ENCODE measurements at places on chromosomes 6 and 20.

- no peaks in the 10 kb centered on the region for H3K4me1 ChIP-seq
- H3K27ac ChIP-seq, result no peak overlapping the region
- H3K36me3 ChIP-seq, result no peaks in the 10 kb centered on the region
- DNase-seq, result no peak
- H3K4me3 ChIP-seq, result no peak overlapping the region
These were observed 73.2 kb upstream of the DUSP22 start for GRCh38 chr6:219019-219570.

DNA sequence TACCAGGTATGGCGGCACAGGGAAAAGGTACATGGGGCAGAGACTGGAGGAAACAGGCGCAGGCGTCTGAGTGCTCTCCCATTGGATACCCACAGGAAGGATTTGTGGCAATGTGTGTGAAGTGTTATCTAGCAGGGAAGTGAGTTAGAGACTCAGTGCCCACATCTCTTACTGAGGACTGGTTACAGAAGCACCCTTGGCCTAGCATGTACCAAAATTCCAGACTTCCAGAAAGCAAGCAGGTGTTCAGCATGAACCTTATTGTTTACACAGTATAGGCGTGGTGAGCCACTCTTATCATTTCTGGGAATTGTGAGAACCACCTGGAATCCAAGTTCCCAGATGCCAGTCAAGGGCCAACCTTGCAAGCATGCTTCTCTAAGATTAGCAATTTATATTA, 14.2 kb downstream of the MANBAL start:
- H3K4me3 ChIP-seq, result no peak overlapping the region
- no peak for DNase-seq
- no peaks in the 10 kb centered on the region for H3K27me3 ChIP-seq
- H3K27ac ChIP-seq, result peak overlapping the region; percentile 69
- peaks cover 31% of the 10 kb centered on the region for H3K36me3 ChIP-seq
- peaks cover 49% of the 10 kb centered on the region for H3K4me1 ChIP-seq

DNA sequence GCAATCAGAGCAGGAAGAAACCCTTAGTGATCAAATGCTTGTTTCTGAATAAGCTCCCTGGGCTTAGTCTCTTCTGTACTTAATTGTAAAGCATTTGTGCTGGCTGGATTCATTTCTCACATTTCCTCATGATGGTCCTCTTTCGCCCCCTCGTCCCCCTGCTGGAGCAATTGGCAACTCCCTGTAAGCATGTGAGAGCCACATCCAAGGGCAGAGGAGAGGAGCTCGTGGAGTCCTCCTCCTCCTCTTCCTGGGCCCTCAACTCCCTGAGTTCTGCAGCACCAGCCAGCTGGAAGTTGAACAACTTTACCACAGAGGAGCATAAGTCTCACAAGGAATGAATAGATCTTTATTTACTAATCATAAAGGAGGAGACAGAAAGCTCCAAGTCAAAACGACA, 12.6 kb downstream of the ANKEF1 start:
- H3K4me3 ChIP-seq, result no peak overlapping the region
- H3K27ac ChIP-seq, result no peak overlapping the region
- DNase-seq, result no peak
- no peaks in the 10 kb centered on the region for H3K36me3 ChIP-seq
- H3K27me3 ChIP-seq, result no peaks in the 10 kb centered on the region

GRCh38 chr6:97068211-97068610, 143.7 kb downstream of the KLHL32 start:
- DNase-seq, result no peak
- no peaks in the 10 kb centered on the region for H3K27me3 ChIP-seq
- no peaks in the 10 kb centered on the region for H3K36me3 ChIP-seq
- no peak overlapping the region for H3K27ac ChIP-seq

- H3K4me1 ChIP-seq, result peaks cover 47% of the 10 kb centered on the region
- no peaks in the 10 kb centered on the region for H3K27me3 ChIP-seq
These were observed 13.7 kb upstream of the ZNF831 start for GRCh38 chr20:59149678-59150504.

DNA sequence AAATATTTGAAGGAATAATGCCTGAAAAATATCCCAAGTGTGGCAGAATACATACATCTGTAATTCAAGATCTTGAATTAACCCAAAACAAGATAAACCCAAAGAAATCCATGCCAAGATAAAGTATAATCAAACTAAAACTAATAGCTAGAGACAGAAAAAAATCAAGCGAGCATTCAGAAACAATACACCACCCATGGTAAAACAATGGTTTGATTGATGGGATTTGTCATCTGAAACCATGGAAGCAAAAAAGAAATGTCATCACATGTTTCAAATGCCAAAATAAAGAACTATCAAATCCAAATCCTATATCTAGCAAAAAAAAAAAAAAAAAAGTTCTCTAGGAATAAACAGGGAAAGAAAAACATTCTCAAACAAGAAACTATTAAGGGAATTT, 5.1 kb upstream of the DEFB127 start:
- no peak for DNase-seq
- H3K4me1 ChIP-seq, result no peaks in the 10 kb centered on the region
- no peaks in the 10 kb centered on the region for H3K36me3 ChIP-seq
- H3K27ac ChIP-seq, result no peak overlapping the region
- H3K4me3 ChIP-seq, result no peak overlapping the region

- H3K4me1 ChIP-seq, result no peaks in the 10 kb centered on the region
- H3K36me3 ChIP-seq, result no peaks in the 10 kb centered on the region
- DNase-seq, result no peak
- H3K27ac ChIP-seq, result no peak overlapping the region
- no peaks in the 10 kb centered on the region for H3K27me3 ChIP-seq
- no peak overlapping the region for H3K4me3 ChIP-seq
These were observed 263.7 kb downstream of the BMP2 start for GRCh38 chr20:7031222-7031621.
